ENCODE measurements at places on chromosomes 4 and X.

- no peak for DNase-seq
Observed at GRCh38 chr4:126058596-126058995, 743.8 kb downstream of the FAT4 start.

- peak; percentile 100 for DNase-seq
Observed at GRCh38 chr4:1346781-1347409, at the start of gene UVSSA. UVSSA (plus strand) TSS chr4:1347208; CDS start chr4:1348092, 884 bp downstream.

GRCh38 chr4:147370881-147371280, 110.0 kb upstream of the EDNRA start:
- DNase-seq: no peak

GRCh38 chr4:153418558-153418957, 47.6 kb upstream of the TMEM131L start:
- no peak for DNase-seq

DNA sequence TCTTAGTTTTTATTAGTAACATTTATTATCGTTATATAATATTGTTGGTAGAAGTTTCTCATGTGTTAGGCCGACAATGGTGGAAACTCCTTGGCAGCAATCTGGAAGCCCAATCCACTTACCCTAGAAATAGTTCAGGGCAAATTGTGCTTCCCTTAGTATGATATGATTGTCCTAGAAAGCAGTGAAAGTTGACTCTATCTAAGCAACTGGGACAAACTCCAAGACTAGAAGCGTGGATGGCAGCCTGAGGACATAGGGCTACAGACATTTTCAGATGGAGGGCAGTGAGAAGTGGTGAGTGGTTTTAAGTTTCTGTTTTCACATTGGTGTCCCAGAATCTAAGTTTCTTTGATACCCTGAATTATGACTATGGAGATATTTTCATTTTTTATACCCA, 63.3 kb upstream of the TRPC3 start:
- no peak for DNase-seq

GRCh38 chr4:151934766-151935165, 174.0 kb upstream of the GATB start:
- DNase-seq: no peak

GRCh38 chr4:87688316-87688715, 38.2 kb downstream of the DMP1 start:
- no peak for DNase-seq

- no peak for DNase-seq
Observed at GRCh38 chr4:118290951-118291350, 61.9 kb downstream of the PRSS12 start.

DNA sequence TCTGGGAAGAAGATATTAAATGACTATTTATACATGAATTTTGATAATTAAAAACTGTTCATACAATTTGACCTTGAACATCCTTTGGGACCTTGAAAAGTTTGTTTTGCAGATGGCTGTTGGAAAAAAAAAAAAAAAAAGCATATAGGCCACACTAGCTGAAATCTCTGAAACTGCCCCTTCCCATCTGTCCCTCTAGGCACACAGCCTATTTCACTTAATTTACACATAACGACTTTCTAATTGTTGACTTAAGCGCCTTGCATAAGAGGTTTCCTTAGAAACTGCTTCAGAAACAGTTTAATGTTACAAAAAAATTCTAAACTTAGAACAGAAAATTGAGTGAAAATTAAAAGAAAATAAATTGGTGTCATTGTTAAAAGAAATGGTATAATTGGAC, 131.0 kb downstream of the COX18 start:
- no peak for DNase-seq

DNA sequence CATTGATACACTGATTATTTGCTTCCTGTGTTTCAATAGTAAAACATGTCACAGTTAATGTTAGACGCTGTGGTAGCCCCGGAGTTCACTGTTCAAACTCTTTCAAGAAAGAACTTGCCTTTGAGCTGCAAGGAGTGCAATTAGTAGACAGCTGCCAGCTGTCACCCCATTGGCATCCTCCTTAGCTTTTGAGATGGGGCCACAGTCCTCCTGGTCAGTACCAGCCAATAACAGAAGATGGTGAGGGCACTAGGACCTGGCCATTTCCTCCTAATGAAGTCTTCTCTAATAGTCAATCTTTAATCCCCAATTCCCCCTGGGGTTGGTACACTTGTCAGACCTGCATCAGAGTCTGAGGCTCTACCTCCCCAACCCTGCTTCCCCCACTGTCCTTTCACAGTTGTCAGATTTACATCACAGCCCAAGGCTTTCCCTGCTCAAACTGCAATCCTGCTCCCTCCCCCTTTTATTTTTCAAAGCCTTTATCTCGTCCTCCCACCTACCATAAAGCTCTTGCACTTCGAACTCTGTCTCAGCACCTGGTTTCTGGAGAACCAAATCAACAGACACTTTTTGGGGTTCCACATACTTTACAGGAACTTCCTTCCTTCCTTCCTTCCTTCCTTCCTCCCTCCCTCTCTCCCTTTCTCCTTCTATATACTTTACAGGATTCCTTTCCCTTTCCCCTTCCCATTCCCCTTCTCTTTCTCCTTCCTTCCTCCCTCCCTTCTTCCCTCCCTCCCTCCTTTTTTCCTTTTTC, 182.0 kb downstream of the RASL11B start:
- DNase-seq: no peak

- DNase-seq: no peak
Observed at GRCh38 chr4:148782284-148782683, 340.1 kb upstream of the NR3C2 start.

DNA sequence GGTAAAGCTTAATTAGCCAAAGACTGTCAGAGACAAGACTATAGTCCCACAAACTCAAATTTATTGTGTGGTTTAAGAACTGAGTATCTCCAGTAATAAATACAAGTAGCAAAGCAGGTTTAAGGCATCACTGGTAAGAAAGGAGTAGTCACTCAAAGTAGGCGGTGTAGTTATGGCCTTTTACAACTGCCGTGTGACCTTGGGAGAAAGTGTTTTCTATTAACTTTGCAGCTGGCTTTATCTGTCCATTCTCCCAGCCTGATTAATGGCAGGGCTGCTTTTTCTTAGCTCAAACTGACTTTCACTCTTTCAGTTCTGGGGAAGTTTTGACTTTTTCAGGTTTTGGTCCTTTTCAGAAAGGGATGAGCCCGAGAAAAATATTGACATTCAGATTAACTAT, 7.4 kb upstream of the PAK3 start:
- DNase-seq: no peak

- DNase-seq: no peak
Observed at GRCh38 chr4:176845636-176846035, 52.9 kb upstream of the VEGFC start.

DNA sequence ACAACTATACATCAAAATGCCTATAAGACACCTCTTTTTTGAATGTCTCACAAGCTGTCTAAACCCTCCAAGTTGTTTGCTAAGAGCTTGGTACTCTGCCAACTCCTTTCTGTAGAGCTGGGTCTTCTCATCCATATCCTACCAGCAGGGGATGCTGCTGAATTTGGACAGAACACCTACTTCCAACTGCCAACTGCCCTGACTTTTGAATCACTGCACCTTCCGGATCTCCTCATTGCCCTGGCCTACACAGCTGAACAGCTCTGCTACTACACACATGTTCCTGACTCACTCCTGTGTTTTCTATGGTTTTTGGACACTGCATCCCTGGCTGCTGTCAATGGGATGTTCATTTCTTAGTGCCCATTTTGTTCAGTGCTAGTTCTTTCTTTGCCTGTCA, 18.7 kb downstream of the FAM184B start:
- no peak for DNase-seq

- no peak for DNase-seq
Observed at GRCh38 chrX:154352012-154352401, 22.4 kb downstream of the FLNA start.

- no peak for DNase-seq
Observed at GRCh38 chr4:107804956-107805355, 19.8 kb upstream of the SGMS2 start.

- DNase-seq: no peak
Observed at GRCh38 chr4:11615601-11616000, 186.9 kb upstream of the HS3ST1 start.

DNA sequence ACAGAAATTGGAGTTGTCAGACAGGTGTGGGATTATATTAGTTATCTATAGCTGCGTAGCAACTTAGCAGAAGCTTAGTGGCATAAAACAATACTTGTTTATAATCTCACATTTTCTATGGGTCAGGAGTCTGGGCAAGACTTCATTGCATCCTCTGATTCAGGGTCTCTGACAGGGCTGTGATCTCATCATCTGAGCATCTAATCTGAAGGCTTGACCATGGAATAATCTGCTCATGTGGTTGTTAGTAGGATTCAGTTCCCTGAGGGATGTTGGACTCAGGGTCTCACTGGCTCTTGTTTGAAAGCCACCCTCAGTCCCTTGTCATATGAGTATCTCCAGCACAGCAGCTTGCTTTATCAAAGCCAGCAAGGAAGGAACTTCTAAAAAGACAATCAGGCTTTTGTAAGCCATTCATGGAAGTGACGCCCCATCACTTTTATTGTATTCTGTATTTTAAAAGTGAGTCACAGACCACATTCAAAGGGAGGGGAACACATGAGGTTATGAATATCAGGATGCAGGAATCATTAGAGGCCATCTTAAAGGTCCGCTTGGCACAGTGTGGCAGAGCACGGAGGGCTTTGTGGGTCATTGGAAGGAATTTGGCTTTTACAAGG, 37.2 kb upstream of the FAM9B start:
- DNase-seq: no peak

DNA sequence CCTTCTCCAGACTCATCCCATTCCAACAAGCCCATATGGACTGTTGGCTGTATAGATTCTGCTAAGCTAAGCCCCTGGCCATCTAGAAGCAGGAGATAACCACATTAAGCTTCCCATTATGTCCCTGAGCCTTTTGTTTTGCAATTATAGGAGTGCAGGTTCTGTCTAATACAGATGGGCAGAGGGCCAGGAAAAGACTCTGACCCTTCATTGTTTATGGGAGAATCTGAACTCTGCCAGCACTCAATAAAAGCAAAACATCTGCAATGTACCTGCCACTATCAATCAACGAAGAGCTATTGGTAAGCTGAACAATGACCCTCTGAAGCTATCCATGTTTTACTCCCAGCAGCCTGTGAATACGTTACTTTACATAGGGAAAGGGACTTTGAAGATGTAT, 207.3 kb upstream of the CLNK start:
- no peak for DNase-seq

DNA sequence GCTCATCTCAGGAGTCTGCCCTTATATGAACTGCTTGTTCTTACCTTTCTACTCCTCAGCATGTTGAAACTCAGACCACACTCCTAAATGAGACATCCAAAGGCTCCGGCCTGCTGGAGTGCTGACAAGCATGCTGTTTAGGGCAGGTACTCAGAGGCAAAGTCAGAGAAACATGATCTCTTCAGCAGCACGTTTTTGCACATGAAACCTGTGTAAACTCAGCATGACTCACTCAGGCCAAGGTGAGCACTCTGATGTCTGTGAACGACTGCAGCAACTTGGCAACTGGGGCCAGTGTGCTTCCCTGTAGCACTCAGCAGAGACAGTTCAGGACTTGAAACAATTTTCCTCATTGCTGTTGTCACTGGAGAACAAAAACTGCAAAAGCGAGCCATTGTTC, 109.6 kb downstream of the PACRGL start:
- no peak for DNase-seq

DNA sequence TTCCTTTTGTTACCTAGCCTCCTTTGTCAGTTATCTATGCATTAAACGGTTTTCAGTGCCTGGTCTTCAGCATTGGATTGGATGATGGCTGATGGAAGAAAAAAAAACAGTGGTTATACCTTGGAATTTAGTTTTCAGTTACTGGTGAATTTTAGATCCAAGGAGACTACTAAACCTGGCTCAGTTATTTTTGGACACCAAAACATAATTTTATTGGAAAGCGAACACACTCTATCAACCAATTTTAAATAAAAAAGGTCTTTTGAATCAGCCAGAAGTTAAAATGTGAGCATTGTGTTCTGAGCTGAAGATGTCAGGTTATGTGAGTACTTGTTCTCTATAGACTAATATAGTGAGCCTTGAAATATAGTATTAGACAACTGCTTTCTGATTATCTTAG, 32.1 kb downstream of the FGF2 start:
- no peak for DNase-seq

DNA sequence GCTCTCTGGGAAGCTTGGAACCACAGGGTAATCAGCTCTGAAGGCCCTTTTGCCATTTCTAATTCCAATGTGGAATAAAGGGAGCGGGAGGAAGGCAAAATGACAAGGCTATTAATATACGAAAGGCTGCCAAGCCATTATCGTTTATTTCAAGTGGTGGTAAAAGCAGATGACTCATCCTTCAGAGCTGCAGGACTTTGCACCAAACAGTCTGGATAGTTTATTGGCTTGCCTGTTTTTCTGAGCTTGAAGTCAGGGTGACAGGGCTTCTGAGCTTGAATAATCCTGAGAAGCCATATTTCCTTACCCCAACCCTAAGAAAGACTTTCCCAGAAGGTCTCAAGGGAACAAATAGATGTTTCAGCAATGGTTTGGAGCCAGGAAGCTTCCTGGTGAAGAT, 7.7 kb upstream of the GABRE start:
- DNase-seq: no peak

DNA sequence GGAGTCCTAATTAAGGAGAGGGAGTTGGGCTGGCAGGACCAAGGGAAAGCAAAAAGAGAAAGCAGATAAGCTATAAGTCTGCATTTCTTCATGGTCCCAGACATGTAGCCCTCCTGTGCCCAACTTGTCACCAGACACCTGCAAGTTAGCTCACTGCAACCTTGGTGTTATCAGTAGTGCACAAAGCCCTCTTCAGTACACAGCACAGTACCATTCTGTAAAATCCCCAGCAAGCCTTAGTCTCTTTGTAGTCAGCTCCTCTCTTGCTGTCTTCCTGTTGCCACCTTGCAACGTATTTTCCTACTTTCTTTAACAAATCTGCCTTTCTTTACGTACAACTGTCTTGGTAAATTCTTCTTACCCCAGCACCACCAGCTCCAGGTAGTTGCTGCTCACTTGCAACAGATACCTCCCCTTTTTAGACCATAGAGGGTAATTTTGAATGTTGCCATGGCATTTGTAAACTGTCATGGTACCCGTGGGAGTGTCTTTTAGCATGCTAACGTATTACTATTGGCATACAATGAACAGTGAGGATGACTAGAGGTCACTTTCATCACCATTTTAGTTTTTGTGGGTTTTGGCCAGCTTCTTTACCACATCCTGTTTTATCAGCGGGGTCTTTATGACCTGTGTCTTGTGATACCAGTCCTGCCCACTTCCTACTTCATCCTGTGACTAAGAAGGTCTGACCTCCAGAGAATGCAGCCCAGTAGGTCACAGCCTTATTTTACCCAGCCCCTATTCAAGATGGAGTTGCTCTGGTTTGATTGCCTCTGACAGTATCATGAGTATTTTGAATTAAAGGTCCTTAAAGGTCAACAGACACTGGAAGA, 28.3 kb upstream of the AP1S2 start:
- DNase-seq: no peak

- DNase-seq: no peak
Observed at GRCh38 chr4:105194328-105195231, 47.9 kb downstream of the TET2 start.

GRCh38 chrX:46485897-46486296, 59.3 kb downstream of the ZNF674 start:
- DNase-seq: no peak
